ENCODE measurements at places on chromosomes 12 and 14. TPM values are rescaled to one million over a fixed set of nuclear protein-coding genes. Genes with fewer than 3 reads are reported as not detected.

Gene TNS2
- 0.78 TPM for total RNA-seq

Gene FAM222A
- total RNA-seq = 0.28 TPM

Gene MGST1
- not detected for total RNA-seq

Gene TAMALIN
- total RNA-seq = 5.8 TPM

Gene ENDOU
- not detected for total RNA-seq

DNA sequence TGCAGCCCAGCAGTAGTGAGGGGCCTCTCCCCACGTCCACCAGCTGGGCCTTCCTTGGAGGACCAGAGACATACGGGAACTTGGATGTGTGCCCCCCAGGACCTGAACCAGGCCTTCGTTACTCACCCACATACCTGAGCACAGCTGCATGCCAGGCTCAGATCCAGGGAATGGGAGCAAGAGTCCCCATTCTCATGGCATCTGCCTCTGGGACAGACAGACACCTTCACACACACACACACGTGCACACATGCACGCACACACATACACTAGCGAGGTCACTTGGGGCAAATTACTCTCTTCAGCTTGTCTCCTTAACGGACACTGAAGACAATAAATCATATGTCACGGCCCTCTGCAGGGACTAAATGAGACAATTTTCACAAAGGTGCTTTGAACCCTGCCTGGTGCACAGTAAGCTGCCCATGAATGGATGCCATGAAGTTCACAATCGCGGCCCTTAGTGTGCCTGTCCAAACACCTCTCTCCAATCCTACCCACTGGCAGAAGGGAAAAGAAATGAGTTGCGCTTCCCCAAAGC lies 5.7 kb downstream of the SCARB1 start:
- DNase-seq = no peak
- peaks cover 13% of the 10 kb centered on the region for H3K4me1 ChIP-seq
- H3K4me3 ChIP-seq = no peak overlapping the region
- peaks cover 3% of the 10 kb centered on the region for H3K27me3 ChIP-seq
- no peak overlapping the region for H3K27ac ChIP-seq

GRCh38 chr12:40970320-40970907 lies 217.7 kb upstream of the PDZRN4 start:
- DNase-seq = no peak
- no peaks in the 10 kb centered on the region for H3K27me3 ChIP-seq
- H3K27ac ChIP-seq = no peak overlapping the region

DNA sequence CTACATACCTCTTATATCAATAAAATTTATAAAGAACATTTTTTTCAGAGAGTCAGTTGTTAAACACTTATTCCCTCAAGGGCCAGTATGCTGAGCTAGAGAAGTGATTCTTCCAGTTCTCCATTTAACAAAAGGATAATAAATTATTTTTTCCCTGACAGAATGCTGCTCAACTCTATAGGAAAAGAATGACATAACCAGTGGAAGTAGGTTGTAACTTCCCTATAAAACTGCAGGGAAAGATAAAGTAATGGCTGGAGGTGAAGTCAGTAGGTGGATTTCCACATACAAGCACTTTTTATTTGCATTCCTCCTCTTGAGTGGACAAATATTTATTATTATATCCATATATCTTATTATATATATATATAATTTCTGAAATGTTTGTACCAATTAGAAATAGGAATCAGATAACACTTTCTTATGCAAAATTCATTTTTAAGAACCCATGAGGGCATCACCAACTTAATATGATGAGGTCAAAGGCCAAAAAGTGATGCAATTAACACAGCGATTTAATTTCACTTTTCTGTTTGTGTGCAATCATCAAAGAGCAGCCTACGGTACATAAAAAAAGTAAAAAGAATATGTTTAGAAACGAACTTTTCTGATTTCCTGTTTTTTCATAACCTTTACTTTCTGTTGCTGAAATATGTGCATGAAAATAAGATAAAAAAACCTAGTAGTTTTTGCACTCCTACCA lies 175.3 kb downstream of the PRKD1 start:
- H3K4me1 ChIP-seq = no peaks in the 10 kb centered on the region
- H3K27ac ChIP-seq = no peak overlapping the region
- no peaks in the 10 kb centered on the region for H3K36me3 ChIP-seq
- H3K27me3 ChIP-seq = no peaks in the 10 kb centered on the region
- no peak for DNase-seq

DNA sequence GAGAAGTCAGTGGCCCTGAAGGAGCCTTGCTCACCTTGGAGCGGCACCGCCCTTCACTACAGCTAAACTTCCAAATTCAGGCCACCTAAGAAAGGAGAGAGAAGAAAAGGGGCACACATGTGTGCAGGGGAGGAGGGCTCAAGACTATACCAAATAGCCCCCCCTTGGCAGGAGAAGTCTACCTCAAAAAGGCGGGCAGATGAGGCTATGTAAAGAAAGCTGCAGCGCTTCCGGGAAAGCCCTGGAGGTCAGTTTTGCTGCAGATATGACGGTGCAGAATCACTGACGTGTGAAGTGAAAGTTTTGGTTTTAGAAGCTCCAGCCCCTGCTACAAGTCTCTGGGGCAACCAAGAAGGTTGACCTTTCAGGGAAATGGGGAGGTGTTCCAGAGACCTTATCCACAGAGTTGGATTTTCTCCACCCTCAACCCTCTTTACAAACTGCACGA lies 48.2 kb upstream of the PNMA1 start:
- H3K27ac ChIP-seq = peak overlapping the region; percentile 92
- H3K4me3 ChIP-seq = peak overlapping the region; percentile 35
- H3K4me1 ChIP-seq = peaks cover 67% of the 10 kb centered on the region
- no peaks in the 10 kb centered on the region for H3K27me3 ChIP-seq
- peaks cover 21% of the 10 kb centered on the region for H3K36me3 ChIP-seq

- H3K4me3 ChIP-seq = no peak overlapping the region
- H3K27ac ChIP-seq = no peak overlapping the region
- H3K36me3 ChIP-seq = no peaks in the 10 kb centered on the region
- no peaks in the 10 kb centered on the region for H3K4me1 ChIP-seq
Measured at GRCh38 chr12:106178562-106178961, 39.8 kb upstream of the NUAK1 start.

GRCh38 chr12:109444259-109444658 lies 32.8 kb downstream of the KCTD10 start:
- H3K36me3 ChIP-seq = no peaks in the 10 kb centered on the region
- no peaks in the 10 kb centered on the region for H3K27me3 ChIP-seq
- H3K4me3 ChIP-seq = no peak overlapping the region
- no peaks in the 10 kb centered on the region for H3K4me1 ChIP-seq
- H3K27ac ChIP-seq = no peak overlapping the region
- DNase-seq = no peak

GRCh38 chr12:77941401-77941800 lies 110.7 kb downstream of the NAV3 start:
- no peaks in the 10 kb centered on the region for H3K4me1 ChIP-seq
- no peak for DNase-seq
- H3K4me3 ChIP-seq = no peak overlapping the region

- no peak for DNase-seq
- H3K27me3 ChIP-seq = no peaks in the 10 kb centered on the region
- peaks cover 7% of the 10 kb centered on the region for H3K4me1 ChIP-seq
- no peak overlapping the region for H3K4me3 ChIP-seq
- H3K36me3 ChIP-seq = no peaks in the 10 kb centered on the region
- H3K27ac ChIP-seq = no peak overlapping the region
Measured at GRCh38 chr14:35438910-35439713, 34.6 kb upstream of the NFKBIA start.

GRCh38 chr12:95862038-95862437 lies 3.3 kb downstream of the SNRPF start:
- H3K4me3 ChIP-seq = no peak overlapping the region
- H3K27ac ChIP-seq = no peak overlapping the region
- peaks cover 46% of the 10 kb centered on the region for H3K36me3 ChIP-seq
- peaks cover 21% of the 10 kb centered on the region for H3K4me1 ChIP-seq
- no peak for DNase-seq
- no peaks in the 10 kb centered on the region for H3K27me3 ChIP-seq
